ENCODE measurements at places on chromosomes 5 and 9. TPM values are rescaled to one million over a fixed set of nuclear protein-coding genes. Genes with fewer than 3 reads are reported as not detected.

The FOXD4L6 gene
- not detected for total RNA-seq

The LHX3 gene
- not detected for total RNA-seq

DNA sequence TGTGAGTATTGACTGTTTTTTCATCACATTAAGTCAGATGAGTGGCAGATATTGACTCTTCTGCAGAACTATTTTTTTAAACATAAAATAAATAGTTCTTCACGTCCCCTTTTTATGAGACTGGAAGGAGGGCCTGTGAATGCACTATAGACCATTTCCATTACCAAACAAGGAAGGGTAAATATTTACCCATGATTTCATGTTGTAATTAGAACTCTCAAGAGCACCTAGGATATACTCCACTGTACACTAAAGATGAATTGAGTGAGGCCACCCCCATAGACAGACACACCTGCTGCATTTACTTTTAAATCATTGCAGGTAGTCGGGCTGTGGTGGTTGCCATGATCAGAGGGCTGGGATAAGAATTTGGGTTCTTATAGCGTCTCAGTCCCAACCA lies 22.6 kb downstream of the SLC36A1 start:
- no peak for DNase-seq
- no peak overlapping the region for H3K27ac ChIP-seq
- H3K4me1 ChIP-seq: no peaks in the 10 kb centered on the region
- H3K27me3 ChIP-seq: no peaks in the 10 kb centered on the region

GRCh38 chr5:95081982-95082381 lies 202.9 kb downstream of the MCTP1 start:
- H3K36me3 ChIP-seq: no peaks in the 10 kb centered on the region
- H3K27ac ChIP-seq: no peak overlapping the region
- peak overlapping the region; percentile 11 for H3K4me3 ChIP-seq
- H3K27me3 ChIP-seq: peaks cover 5% of the 10 kb centered on the region

- peak within 1 kb of the TSS; percentile 68 for H3K4me3 ChIP-seq
- H3K27me3 ChIP-seq: peaks cover 69% of the 10 kb centered on the region
- peak; percentile 34 for DNase-seq
- no peaks in the 10 kb centered on the region for H3K36me3 ChIP-seq
These were observed at the start of gene NPR3 for GRCh38 chr5:32710550-32711361. TSS of gene NPR3 (plus strand) at chr5:32711321. CDS start at chr5:32711777, 456 bp downstream.

GRCh38 chr9:96126321-96126881 lies 175.6 kb downstream of the HSD17B3 start:
- no peak for DNase-seq
- H3K4me3 ChIP-seq: no peak overlapping the region
- H3K27ac ChIP-seq: no peak overlapping the region
- H3K4me1 ChIP-seq: no peaks in the 10 kb centered on the region
- no peaks in the 10 kb centered on the region for H3K36me3 ChIP-seq
- H3K27me3 ChIP-seq: no peaks in the 10 kb centered on the region

GRCh38 chr5:83701886-83702285 lies 18.8 kb downstream of the HAPLN1 start:
- H3K36me3 ChIP-seq: no peaks in the 10 kb centered on the region
- peaks cover 14% of the 10 kb centered on the region for H3K27me3 ChIP-seq
- no peak for DNase-seq

- no peak for DNase-seq
- no peak overlapping the region for H3K27ac ChIP-seq
- H3K36me3 ChIP-seq: no peaks in the 10 kb centered on the region
- H3K27me3 ChIP-seq: peaks cover 10% of the 10 kb centered on the region
- no peaks in the 10 kb centered on the region for H3K4me1 ChIP-seq
- no peak overlapping the region for H3K4me3 ChIP-seq
These were observed 221.4 kb downstream of the RAB3C start for GRCh38 chr5:58804291-58804690.

DNA sequence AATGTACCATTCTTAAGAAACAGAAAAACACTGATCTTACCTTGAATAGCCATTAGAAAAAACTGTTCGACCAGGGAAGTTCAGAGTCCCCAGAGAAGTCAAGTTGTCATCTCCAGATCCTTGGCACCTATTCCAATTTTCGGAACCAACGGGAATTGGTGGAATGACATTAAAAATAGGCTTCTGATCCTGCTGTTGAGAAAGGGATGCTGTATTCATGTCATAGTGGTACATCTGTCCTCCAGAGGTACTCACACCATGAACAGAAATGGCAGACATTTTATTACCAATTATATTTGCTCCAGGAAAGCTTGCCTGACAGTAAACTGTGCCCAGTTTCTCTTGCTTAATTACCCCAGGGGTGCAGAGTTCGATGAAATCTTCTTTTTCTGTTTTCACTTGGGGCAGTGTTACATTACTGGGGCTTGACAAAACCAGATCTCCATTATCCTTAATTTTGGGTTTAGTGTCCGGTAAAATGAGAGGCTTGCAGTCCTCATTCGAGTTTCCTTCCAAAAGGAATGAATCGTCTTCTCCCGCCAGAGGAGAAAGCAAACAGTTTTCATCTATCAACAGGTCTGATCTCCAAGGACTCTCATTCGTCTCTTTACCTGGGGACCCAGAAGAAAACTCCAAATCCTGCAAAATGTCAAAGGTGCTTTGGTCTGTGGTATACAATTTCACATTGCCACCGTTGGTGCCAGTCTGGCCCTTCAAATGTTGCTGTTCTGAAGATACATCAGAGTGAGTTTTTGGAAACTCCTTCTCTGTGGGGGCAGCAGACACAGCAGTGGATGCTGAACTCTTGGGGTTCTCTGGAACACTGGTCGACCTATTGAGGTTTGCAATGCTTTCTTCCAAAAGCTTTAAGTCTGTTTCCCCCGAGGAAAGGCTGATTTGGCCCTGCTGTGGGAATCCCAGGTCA lies 3.6 kb downstream of the NR3C1 start:
- H3K27ac ChIP-seq: peak overlapping the region; percentile 13
- peak; percentile 10 for DNase-seq

The EGFLAM gene
- not detected for total RNA-seq

- peaks cover 5% of the 10 kb centered on the region for H3K36me3 ChIP-seq
- H3K27ac ChIP-seq: no peak overlapping the region
- H3K27me3 ChIP-seq: no peaks in the 10 kb centered on the region
- no peak overlapping the region for H3K4me3 ChIP-seq
- DNase-seq: no peak
These were observed 39.8 kb downstream of the SLC35D2 start for GRCh38 chr9:96343515-96344360.

The FAXDC2 gene
- not detected for total RNA-seq

The ALDH1A1 gene
- total RNA-seq: not detected

The PCDHGA4 gene
- 0.11 TPM for total RNA-seq

- no peaks in the 10 kb centered on the region for H3K36me3 ChIP-seq
- H3K4me1 ChIP-seq: peaks cover 10% of the 10 kb centered on the region
- no peak overlapping the region for H3K4me3 ChIP-seq
- no peak for DNase-seq
These were observed 115.8 kb downstream of the EMB start for GRCh38 chr5:50325237-50325832.

DNA sequence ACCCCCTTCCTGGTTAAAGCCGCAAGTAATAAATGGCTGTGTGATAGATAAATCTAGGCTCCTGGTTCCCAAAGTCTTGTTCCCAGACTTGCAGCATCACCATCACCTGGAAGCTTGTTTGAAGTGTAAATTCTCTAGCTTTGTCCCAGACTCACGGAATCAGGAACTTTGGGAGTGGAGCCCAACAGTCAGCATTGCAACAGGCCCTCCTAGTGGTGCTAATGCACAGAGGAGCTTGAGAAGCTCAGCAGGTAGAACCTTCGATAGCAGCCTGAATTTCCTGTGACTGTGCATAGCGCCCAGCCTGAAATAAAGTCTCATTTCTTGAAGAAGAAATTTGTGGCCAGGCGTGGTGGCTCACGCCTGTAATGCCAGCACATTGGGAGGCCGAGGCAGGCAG lies 30.3 kb upstream of the MELK start:
- H3K27ac ChIP-seq: no peak overlapping the region
- no peaks in the 10 kb centered on the region for H3K27me3 ChIP-seq
- H3K4me1 ChIP-seq: no peaks in the 10 kb centered on the region
- DNase-seq: no peak
- H3K36me3 ChIP-seq: no peaks in the 10 kb centered on the region
- no peak overlapping the region for H3K4me3 ChIP-seq

- H3K4me3 ChIP-seq: no peak overlapping the region
- no peaks in the 10 kb centered on the region for H3K36me3 ChIP-seq
- peaks cover 4% of the 10 kb centered on the region for H3K27me3 ChIP-seq
- peaks cover 2% of the 10 kb centered on the region for H3K4me1 ChIP-seq
- no peak overlapping the region for H3K27ac ChIP-seq
- no peak for DNase-seq
These were observed 415.8 kb upstream of the PIK3R1 start for GRCh38 chr5:67799732-67800234.

- H3K4me1 ChIP-seq: no peaks in the 10 kb centered on the region
- H3K36me3 ChIP-seq: no peaks in the 10 kb centered on the region
These were observed 128.1 kb upstream of the TRIM32 start for GRCh38 chr9:116558818-116559540.

The CCDC180 gene
- 1.3 TPM for total RNA-seq

DNA sequence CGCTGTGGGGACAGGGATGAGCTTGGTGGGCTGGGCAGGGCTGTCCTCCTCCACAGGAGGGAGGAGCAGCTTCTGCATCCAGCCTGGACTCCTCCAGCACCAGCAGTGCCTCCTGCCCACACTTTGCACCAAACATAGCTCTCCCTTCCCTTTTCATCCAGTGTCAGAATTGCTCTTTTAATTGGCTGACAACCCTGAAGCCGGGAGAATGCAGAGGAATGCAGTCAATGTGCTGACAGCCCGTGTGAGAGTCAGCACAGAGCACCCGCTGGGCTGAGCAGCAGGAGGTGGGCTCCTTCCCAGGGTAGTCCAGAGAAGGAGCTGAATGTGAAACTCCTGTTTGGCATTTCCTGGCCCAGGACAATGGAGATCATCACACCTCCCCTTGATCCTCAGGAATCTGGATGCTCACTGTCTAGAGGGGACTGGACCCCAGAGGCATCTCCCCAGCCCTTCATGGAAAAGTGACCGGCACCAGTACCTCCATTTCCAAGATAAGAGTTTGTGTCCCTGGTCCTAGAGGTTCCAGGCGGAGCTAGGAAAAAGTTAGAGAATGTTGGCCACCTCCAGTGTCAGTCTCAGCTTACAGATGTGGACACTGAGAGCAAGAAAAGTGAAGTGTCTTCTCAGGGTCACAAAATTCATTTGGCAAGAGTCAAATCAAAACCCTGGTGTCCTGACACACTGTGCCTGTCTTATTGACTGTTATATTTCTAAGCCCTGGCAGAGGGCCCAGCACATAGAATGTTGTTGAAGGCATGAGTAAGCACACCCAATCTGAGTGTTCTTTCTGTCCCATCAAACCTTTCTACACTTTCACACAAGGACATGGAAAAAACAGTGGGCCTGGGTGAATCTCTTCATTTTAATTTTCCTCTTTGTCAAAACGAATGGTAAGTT lies 202.1 kb downstream of the SNX18 start:
- H3K36me3 ChIP-seq: no peaks in the 10 kb centered on the region
- H3K27ac ChIP-seq: peak overlapping the region; percentile 4
- no peaks in the 10 kb centered on the region for H3K27me3 ChIP-seq
- peak; percentile 52 for DNase-seq
- H3K4me3 ChIP-seq: no peak overlapping the region

GRCh38 chr9:130698514-130698913 lies 4.9 kb downstream of the EXOSC2 start:
- DNase-seq: no peak
- no peaks in the 10 kb centered on the region for H3K27me3 ChIP-seq
- H3K36me3 ChIP-seq: peaks cover 80% of the 10 kb centered on the region
- no peak overlapping the region for H3K27ac ChIP-seq
- H3K4me3 ChIP-seq: no peak overlapping the region

The IL3 gene
- total RNA-seq: 11.6 TPM

DNA sequence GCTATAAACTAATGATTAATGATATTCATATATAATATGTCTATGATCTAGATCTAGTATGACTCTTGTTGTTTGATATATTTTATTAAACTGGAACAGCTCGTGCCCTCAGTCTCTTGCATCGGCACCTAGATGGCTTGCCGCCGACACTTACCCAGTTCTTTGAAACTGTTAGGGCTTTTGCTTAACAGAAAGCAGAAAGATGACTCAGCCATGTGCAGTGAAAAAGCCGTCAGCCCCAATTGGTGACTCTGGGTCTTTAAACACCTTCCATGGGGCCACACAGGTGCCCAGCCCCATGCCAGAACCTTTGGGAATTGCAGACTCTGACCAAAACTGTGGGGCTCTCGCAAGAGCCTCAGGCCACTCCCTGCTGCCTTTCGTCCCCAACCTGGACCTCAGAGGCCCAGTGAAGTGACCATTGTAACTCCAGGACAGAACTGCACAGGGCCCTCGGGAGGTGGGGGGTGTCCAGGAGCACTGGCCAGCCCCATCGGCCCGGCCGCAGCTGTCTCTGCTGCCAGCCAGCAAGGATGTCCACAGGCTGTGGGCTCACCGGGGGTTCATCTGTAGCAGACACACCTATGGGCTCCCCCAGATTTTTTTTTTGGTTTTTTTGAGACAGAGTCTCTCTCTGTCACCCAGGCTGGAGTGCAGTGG lies 7.8 kb downstream of the LCN10 start:
- DNase-seq: peak; percentile 54
- H3K27me3 ChIP-seq: no peaks in the 10 kb centered on the region
- peaks cover 14% of the 10 kb centered on the region for H3K4me1 ChIP-seq
- H3K27ac ChIP-seq: no peak overlapping the region

The ZNF879 gene
- 2.1 TPM for total RNA-seq

- no peak for DNase-seq
- H3K27ac ChIP-seq: peak overlapping the region; percentile 99
- no peaks in the 10 kb centered on the region for H3K27me3 ChIP-seq
These were observed 46.8 kb downstream of the PTTG1 start for GRCh38 chr5:160468363-160468975.

The FRRS1L gene
- total RNA-seq: not detected

GRCh38 chr5:14729448-14730385 lies 65.2 kb downstream of the OTULIN start:
- no peak overlapping the region for H3K27ac ChIP-seq
- peaks cover 18% of the 10 kb centered on the region for H3K36me3 ChIP-seq
- H3K4me3 ChIP-seq: no peak overlapping the region
- no peak for DNase-seq
- peaks cover 3% of the 10 kb centered on the region for H3K4me1 ChIP-seq
- no peaks in the 10 kb centered on the region for H3K27me3 ChIP-seq

GRCh38 chr9:136014924-136015633 lies 53.9 kb upstream of the UBAC1 start:
- no peak overlapping the region for H3K27ac ChIP-seq
- no peaks in the 10 kb centered on the region for H3K4me1 ChIP-seq

The LVRN gene
- not detected for total RNA-seq

The DIAPH1 gene
- 185 TPM for total RNA-seq

DNA sequence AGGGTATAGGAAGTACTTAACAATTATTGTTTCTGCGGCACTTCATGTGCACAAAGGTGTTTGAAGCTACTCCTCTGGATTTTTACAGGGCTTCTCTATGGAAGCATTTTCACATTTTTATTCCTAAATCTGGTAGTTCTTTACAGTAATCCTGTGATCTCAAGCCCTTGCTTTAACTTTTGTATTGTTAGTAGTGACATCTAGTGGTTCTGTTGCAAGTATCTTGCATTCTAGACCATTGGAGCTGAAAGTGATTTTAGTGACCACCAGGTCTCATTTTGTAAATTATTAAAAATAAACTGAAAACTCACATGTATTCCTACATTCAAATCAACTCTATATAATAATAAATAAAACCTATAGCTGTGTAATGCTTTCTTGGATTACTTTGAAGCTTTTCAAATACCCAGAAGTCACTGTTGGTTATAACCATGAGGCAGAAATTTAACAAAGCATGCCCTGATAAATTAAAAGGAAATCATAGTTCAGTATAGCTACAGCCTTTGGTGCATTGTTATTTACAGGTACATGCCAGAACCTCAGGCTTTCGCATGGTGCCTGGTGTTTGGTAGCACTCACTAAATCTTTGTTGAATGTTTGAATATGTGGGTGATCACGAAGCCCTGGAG lies 18.9 kb downstream of the RPS23 start:
- DNase-seq: no peak
- no peak overlapping the region for H3K4me3 ChIP-seq

The PLPPR1 gene
- not detected for total RNA-seq

All from activated CD4-positive, alpha-beta T cell treated with anti-CD3 and anti-CD28 coated beads for 36 hours (primary cell).